GM20000 (cell line): ENCODE measurements at places on chromosomes 11 and 22.
A peak's percentile ranks its signal among the peaks of the same experiment; 100 is the strongest.

DNA sequence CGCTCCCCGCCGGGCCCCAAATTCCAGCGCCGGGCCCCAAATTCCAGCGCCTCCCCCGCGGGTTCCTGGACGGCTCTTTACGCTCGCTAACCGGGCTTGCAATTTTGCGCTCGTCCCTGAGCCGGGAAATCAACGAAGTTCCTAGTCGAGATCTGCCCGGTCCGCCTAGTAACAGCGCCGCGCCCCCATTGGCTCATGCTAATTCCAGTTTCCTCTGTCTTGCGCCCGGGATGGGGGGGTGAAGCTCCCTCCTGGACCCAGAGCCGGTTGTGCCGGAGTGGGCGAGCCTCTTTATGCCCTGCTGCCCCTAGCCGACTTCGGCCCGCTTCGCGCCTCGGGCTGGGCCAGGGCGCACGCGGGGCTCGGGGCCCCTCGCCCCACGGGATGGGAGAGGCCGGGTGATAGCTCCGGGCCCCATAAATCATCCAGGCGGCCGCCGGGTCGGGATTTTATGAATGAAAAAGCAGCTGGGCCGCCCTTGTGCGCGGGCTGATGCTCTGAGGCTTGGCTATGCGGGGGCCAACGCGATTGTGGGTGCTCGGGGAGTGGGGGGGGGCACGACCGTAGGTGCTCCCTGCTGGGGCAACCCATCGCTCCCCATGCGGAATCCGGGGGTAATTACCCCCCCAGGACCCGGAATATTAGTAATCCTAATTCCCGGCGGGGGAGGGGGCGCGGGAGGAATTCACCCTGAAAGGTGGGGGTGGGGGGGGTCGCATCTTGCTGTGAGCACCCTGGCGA lies 1.8 kb upstream of the CCND1 start:
- DNase-seq, result peak; percentile 81

- no peak for DNase-seq
Observed at GRCh38 chr11:70769106-70769505, 370.8 kb downstream of the CTTN start.

DNA sequence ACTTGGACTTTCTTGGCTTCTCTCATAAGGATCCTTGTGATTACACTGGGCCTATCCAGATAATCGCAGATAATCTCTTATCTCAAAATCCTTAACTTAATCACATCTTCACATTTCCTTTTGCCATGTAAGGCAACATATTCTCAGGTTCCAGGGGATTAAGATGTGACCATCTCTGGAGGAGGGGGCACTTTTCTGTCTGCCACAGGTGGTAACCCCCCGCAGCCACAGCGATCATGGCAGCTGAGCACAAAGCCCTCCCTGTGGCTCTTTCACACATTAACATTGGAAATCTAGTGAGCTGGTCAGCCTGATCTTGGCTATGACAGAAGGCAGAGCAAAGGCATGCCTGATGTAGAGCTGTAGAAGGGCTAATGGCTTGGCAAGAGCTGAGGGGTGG lies 69.1 kb upstream of the CD82 start:
- DNase-seq, result no peak

GRCh38 chr11:74520316-74520715 lies 26.8 kb upstream of the LIPT2 start:
- no peak for DNase-seq

- DNase-seq, result no peak
Observed at GRCh38 chr11:129825380-129825779, 9.7 kb downstream of the TMEM45B start.

GRCh38 chr22:20229916-20230775 lies 38.0 kb downstream of the RTN4R start:
- DNase-seq, result no peak
